ENCODE measurements at places on chromosomes 3 and 15. TPM values are rescaled to one million over a fixed set of nuclear protein-coding genes. Genes with fewer than 3 reads are reported as not detected.

DNA sequence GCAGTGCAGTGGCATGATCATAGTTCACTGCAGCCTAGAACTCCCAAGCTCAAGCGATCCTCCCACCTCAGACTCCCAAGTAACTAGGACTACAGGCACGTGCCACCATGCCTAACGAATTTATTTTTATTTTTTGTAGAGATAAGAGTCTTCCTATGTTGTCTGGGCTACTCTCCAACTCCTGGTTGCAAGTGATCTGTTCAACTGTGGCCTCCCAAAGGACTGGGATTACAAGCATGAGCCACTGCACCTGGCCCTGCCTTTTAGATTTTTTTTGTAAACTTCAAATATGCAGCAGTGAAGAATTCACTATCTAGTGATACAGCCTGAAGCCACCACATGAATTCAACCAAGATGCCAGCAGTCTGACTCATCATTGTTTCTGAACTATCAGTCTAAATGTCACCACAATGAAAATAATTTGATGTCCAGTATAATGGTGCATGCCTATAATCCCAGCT, 32.7 kb downstream of the UBXN7 start:
- no peak for DNase-seq

- DNase-seq: no peak
These were observed 54.7 kb downstream of the ADAM10 start for GRCh38 chr15:58694641-58695398.

DNA sequence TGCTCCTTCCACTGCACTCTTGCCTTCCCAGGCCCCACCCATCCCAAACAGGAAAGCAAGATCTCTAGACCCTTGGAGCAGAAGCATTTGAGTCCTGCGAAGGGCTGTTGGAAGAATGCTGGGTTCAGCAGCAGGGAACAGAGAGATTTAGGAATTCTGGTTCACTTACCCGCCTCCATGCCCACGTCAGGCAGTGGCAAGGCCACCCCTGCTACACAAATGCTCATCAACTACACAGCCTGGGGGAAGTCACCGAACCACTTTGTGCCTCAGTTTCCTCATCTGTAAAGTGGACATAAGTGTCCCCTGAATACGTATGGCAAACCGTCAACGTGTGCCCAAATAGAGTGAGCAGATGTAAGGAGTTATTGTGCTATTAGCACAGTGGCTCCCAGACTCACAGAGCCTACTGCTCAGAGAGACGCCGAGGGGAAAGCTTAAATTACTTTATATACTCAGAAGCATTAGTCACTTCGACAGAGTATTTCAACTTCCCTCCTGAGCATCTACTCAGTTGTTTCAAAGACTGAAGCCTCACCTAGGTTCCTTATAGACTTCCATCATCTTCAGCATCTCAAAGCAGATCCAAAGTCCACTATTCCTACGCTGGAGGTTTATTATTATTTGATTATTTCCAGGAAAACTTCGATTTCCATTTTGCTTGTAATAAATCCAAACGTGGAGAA, 905 bp downstream of the HOMER2 start:
- DNase-seq: no peak

ZDHHC23 gene
- total RNA-seq: 5.2 TPM

FRMD5 gene
- 1.3 TPM for total RNA-seq

All from upper lobe of left lung (tissue), 6 donors.